ENCODE measurements at places on chromosomes 16 and 17.
A peak's percentile ranks its signal among the peaks of the same experiment; 100 is the strongest.

GRCh38 chr17:34172390-34172918 lies 82.6 kb upstream of the CCL2 start:
- DNase-seq, result no peak

DNA sequence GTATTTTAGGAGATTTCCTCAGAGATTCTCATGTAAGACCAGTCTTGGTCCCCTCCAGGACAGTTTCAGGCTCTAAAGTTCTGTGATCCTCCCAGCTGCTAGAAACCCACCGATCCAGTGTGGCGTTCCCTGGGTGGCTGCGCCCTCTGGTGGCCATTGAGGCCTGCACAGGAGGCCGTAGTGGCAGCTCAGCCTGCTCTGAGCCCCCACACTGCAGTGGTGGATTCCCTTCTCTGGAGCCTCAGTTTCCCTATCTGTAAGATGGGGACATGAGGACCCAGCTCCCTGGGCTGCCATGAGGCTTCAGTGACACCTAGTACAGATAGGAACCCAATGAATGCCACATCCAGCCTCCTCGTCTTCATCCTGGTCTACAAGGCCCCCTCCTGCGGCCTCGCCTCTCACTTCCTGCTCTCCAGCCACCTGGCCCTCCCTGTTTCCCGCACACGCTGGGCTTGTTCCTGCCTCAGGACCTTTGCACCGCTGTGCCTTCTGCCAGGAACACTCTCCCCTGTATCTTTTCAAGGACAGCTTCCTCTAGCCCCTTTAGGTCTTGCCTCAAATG lies 16.5 kb downstream of the CCDC102A start:
- peak; percentile 65 for DNase-seq

DNA sequence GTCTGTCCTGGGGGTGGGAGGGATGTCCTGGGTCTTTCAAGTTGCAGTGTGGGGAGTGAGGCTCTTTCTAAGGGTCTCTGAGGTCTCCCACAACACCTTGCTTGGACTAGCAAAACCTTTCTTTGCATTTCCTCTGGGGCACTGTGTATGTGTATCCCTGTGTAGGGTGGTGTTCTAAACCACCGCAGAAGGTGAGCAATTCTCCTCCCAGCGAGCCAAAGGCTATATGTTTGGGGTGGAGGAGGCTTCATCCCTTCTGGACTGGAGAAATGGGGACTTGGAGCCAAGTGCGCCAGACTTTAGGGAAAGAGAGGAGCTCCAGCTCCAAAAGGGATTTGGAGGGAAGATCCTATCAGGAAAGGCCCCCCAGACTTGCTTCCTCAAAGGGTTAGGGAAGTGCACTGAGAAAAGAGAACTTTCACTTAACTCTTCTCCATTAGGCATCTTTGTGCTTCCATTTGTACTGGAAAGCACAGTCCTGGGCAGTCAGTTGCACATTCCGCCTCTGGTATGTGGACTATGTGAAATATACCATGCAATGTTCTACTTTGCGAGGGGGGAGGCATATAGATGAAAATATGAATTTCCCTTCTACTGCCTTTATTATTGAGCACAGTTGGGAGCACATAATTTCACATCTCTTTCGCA lies 18.9 kb upstream of the HOXB9 start:
- no peak for DNase-seq

- DNase-seq, result no peak
Observed at GRCh38 chr16:53061701-53062159, 6.9 kb downstream of the CHD9 start.

GRCh38 chr16:16063683-16064082 lies 114.3 kb downstream of the ABCC1 start:
- no peak for DNase-seq

DNA sequence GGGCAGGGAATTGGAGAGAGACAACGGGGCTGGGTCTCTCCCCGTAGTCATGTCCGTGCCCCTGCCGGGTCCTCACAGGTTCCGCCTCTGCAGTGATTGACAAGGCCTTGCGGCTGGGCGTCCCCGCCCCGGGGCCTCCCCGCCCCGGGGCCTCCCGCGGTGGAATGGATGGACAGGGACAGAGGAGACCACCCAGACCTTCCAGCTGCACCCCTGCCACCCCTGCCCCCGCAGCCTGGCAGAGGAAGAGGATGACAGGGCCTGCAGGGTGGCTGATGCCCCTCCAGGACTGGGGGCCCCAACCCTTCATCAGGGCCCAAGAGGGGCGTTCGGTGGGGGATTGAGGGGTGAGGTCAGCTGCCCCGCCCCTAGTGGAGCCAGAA lies 216.4 kb upstream of the CIBAR2 start:
- no peak for DNase-seq

- no peak for DNase-seq
Observed at GRCh38 chr16:86481607-86482006, 28.7 kb upstream of the FOXF1 start.

GRCh38 chr17:43224146-43224705 lies 4.2 kb downstream of the CCDC200 start:
- DNase-seq, result no peak

- peak; percentile 40 for DNase-seq
Observed at GRCh38 chr16:28164140-28164539, 47.6 kb downstream of the XPO6 start.

- DNase-seq, result peak; percentile 7
Observed at GRCh38 chr17:54085020-54085419, 262.3 kb downstream of the KIF2B start.

DNA sequence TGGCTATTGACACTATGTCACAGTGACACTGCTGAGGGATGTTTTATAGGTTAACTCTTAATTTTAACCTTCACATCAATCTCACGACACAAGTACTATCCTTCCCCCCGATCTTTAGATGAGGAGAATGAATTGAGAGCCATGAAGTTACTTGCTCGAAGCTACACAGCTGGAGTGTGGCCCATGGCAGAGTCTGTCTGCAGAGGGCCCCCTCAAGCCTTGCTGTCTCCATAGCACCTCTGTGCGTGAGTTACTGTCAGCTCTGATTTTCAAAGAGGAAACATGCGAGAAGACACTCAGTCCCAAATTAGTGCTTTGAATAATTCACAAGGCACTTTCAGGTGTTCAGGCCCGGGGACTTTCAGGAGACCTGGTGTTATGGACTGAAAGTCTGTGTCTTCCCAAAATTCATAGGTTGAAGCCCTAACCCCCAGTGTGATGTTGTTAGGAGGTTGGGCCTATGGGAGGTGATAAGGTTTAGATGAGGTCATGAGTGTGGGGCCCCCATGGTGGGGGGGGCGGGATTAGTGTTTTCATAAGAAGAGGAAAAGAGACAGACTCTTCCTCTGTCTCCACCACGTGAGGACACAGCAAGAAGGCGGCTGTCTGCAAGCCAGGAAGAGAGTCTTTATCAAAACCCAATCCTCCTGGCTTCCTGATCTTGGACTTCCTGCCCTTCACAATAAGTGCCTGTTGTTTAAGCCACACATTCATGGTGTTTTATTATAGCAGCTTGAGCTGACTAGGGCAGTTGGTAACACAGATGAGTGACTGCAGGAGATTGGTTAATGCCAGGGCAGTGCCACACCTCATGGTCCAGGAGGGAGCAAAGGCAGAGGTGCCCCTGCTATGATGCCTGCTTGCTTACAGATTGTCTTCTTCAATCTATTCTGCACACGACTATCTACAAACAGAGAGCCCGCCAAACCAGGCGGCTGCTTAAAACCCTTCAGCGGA lies 281.8 kb downstream of the HAPSTR1 start:
- no peak for DNase-seq

- no peak for DNase-seq
Observed at GRCh38 chr17:51733166-51733565, 425.3 kb downstream of the CA10 start.

DNA sequence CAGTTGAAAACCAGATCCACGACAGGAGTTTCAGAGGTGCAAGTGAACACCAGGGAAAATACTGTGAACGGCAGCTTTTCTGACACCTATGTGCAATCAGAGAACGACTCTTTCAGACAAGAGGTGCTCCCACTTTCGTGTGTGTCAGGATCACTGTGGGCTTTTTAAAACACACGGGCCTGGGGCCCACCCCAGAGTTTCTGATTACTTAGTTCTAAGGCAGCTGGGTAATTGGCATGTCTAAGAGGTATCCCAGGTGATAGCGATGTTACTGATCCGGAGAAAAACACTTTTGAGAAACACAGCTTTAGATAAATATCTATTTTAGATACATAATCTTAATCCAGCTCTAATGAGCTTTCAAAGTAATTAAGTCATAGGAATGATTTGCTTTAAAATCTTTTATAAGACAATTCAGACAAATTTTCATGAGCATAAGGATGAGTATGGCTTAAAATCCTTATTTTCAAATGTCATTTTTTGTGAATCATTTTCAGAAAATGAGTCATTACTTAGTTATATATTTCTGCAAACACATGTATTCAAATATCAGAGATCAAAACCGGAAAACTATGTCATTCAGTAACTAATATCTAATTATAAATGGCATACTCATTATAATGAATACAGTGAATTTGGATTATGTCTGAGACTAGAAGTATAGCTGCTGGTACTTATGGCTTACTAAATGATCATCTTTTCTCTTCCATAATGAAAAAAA lies 217.9 kb upstream of the PSMD7 start:
- DNase-seq, result no peak

GRCh38 chr16:87657621-87658192 lies 55.4 kb downstream of the JPH3 start:
- DNase-seq, result peak; percentile 17

GRCh38 chr16:2511128-2511800 lies 2.5 kb upstream of the ATP6V0C start:
- peak; percentile 57 for DNase-seq

- peak; percentile 61 for DNase-seq
Observed at GRCh38 chr17:35086931-35087573, 23.5 kb upstream of the RFFL start.

GRCh38 chr17:9044772-9045463 lies 23.6 kb downstream of the NTN1 start:
- no peak for DNase-seq

GRCh38 chr17:81045590-81046095 lies 10.7 kb downstream of the BAIAP2 start:
- no peak for DNase-seq

- DNase-seq, result no peak
Observed at GRCh38 chr17:19019041-19019941, 14.7 kb upstream of the FAM83G start.

DNA sequence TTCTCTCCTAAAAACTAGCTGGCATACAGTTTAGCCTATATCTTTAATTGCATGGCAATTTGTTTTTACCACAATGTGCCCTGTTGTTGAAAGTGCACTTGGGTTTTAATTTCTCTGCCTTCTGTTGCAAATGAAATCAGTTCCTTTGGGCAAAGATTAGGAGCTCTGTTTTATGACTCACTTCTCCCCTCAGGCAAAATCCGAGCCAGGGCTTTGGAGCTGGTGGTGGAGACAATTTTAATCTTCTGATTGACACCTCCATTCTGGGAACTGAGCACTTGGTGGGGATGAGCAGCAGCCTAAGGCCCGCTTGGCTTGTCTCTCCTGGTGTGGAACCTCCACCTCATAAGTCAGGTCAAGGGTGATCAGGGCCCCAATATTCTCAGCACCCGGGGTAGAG lies 13.3 kb upstream of the MYH8 start:
- no peak for DNase-seq

DNA sequence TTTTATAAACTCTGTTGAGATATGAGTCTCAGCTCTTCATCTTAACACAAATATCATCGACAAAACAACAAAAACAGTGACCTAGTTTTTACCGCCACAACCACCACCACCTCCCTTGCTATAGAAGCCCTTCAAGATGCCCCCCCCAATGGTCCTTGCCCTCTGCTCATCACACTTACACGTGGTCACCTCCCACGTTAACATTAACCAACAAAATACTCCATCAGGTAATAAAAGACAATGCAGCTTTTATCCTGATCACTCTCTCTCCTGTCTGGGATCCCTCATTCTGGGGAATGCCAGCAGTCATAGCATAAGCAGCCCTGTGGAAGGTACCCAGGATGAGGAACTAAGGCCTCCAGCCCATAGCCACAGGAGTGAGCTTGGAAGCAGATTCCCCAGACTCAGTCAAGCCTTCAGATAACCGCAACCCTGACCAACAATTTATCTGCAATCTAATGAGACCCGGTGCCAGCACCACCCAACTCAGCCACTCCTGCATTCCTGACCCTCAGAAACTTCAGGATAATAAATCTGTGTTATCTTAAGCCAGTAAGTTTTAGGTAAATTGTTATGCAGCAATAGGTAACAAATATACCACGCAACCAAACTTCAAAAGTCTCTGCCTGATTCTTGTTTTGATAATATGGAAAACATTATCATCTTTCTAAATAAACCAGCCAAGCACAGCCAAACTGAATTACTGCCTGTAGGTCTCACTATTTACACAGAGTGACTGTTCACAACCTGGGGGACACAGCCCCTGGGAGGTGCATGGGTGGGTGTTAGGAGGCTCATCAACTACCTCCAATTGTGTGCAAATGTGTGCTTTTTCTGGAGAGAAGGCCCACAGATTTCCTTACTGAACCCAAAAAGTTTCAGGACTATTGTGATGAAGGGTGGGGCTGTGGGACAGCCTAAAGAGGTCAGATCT lies 6.1 kb downstream of the PECAM1 start:
- DNase-seq, result no peak

- DNase-seq, result no peak
Observed at GRCh38 chr16:56137269-56137668, 54.0 kb upstream of the GNAO1 start.

DNA sequence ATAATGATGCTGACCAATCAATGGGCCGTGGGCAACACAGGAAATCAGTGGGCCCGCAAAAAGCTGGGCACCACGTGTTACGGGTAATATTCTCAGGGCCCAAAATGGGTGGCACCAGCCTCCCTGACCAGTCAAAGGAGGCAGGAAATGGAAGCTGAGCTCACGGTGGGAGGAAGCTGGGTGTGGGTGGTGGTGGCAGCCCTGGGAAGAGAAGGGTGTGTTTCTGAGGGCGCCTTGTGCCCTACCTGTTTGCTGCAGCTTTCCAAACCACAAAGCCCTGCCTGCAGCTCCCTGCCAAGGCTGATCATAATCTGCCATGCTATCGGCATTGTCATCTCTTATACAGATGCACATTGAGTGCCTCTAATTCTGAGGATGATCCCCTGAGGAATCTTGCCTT lies 457.9 kb downstream of the SLC39A11 start:
- DNase-seq, result peak; percentile 42

DNA sequence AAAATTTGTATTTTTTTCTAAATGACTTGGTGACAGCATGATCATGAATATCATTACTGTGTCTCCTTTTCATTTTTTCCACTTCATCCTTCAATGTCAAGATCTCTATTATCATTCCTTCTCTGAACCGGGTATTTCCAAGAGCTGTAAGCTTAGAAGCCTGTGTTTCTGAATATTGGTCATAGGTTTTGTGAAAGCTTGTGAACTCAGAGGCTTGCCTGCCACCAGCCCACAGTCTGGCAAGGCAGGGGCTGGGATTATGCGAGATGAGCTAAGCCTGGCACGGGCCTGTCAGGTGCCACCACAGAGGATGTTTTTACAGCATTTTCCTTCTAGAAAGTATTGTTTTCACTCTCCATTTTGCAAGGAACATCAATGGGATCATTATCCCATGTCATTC lies 92.8 kb downstream of the MYH10 start:
- DNase-seq, result no peak

GRCh38 chr17:17958982-17959381 lies 13.2 kb downstream of the TOM1L2 start:
- DNase-seq, result no peak
